ENCODE measurements at places on chromosomes 2 and 18.

DNA sequence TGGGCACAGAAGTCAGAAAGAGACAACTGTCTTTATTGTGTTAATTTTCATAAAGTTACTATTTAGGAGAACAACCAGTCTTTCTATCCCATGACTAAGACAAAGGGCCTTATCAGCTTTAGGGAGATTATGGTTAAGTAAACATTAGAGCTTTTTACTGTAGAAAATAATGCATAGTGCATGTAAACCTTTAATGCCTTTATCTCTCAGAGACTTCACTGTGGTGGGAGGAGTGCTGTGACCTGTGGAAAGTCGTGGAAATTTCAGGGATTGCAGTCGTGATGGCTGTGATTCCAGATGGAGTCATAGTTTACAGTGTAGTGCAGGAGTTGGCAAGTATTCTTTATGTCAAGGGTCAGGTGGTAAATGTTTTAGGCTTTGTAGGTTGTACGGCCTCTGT, 15.8 kb downstream of the ZNF236 start:
- peak; percentile 32 for DNase-seq

- DNase-seq: no peak
These were observed 456.2 kb downstream of the BCL11A start for GRCh38 chr2:60097298-60097697.

DNA sequence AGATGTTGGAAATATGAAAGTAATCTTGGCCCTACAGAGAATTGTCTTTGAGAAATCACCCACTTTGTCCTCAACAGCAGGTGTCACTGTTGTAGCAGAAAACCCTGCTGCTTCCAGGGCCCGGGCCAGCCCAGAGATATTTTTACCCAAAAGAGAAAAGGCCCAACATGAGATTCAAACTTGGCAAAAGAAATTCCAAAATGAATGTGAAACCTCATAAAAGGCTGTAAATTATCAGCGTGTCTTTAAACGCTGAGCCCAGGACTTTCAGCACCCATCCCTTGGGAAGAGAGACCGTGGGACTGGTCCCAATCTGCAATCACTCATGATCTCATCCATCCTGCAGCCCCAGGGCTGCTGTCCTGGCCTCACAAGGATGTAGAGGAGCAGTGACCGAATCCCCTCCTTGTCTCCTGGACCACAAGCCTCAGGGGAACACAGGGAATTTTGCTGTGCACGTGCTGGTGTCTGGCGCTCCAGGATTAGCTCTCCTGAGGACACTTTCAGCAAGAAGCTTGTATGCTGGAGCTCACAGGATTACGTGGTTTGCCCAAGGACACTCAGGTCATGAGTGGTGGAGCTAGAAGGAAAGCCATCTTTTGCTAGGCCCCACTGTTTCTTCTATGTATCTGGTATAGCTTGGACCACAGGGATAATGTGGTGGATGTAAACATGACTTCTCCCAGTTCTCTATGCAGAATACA, 202.1 kb downstream of the RNF144A start:
- peak; percentile 57 for DNase-seq

- DNase-seq: no peak
These were observed 1077.9 kb upstream of the PIK3C3 start for GRCh38 chr18:40877096-40877495.

- DNase-seq: no peak
These were observed 39.5 kb upstream of the ARL4C start for GRCh38 chr2:234536178-234536965.

DNA sequence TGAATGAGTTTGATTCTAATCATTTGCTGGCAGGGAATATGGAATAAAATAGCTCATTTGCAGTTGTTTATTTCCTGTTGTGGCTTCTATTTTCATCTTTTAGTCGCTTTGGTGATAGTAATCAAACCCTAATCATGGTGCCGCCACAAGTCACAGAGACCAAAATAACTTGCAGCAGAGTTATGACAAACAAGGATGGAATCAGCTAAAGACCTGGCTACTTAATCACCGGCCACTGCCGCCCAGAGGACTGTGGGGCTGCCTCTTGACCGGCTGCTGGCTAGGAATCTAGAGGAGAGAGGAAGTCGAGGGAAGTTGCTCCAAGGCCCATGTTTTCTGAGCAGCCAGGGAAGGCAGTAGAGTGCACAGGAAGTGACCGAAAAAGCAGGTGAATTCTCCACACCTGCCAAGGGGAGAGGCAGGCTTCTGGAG, 5.1 kb upstream of the SMAD7 start:
- DNase-seq: no peak

DNA sequence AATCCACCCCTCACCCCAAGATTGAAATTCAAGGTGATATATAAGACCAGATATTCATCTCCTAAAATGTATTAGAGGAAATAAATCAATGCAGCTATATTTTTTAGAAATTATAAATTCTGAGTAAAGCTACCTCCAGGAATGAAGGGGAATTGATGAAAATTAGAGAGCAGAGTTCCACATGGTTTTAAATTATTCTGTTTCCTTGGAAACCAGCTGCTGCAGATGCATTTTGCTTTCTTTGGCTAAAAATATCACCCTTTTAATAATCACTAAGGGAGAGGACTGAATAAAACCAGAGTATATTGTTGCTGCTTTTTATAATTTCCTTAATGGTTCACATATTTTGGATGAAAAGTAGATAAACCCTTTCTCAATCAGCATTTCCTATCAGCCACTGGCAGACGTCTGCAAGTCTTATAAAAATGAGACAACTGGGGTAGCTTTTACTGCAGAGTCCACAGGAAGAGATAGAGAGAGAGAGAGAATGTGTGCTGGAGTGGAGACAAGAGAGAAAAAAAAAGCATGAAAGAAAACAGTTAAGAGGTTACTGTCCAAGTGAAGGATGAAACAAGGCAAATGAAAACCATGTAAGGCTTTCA, 2.0 kb downstream of the CSRNP3 start:
- peak; percentile 10 for DNase-seq

- DNase-seq: no peak
These were observed 32.4 kb downstream of the NPC1 start for GRCh38 chr18:23553887-23554286.

- DNase-seq: peak; percentile 19
These were observed 57.5 kb downstream of the ZRANB3 start for GRCh38 chr2:135473567-135473966.

GRCh38 chr2:144524118-144525009, 4.4 kb upstream of the ZEB2 start:
- peak; percentile 51 for DNase-seq

DNA sequence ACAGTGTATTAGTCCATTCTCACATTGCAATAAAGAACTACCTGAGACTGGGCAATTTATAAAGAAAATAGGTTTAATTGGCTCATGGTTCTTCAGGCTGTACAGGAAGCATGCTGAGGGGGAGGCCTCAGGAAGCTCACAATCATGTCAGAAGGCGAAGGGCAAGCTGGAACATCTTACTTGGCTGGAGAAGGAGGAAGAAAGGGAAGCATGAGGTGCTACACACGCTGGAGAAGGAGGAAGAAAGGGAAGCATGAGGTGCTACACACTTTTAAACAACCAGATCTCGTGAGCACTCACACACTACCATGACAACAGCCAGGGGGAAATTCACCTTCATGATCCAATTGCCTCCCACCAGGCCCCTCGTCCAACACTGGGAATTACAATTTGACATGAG, 95.3 kb upstream of the FAM110C start:
- DNase-seq: no peak

GRCh38 chr2:167794554-167795255, 452.7 kb downstream of the STK39 start:
- DNase-seq: no peak

DNA sequence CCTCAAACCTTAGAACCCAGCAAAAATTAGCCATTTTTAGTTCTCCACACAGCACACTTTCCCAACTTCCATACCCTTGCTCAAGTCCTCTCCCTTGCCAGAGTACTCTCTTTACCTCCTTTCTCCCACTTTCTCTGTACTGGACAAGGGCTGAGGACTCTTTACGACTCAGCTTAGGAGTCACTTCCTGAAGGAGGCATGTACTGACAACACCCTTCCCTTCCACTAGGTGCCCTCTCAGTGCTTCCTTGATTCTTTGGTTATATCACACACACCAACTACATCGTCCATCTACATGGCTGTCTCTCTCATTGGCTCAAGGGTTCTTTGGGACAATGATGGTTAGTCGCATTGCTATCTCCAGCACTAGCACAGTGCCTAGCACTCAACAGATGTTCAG, 5.2 kb upstream of the C18orf63 start:
- peak; percentile 77 for DNase-seq

GRCh38 chr18:46899274-46899948, 17.9 kb downstream of the PIAS2 start:
- no peak for DNase-seq

DNA sequence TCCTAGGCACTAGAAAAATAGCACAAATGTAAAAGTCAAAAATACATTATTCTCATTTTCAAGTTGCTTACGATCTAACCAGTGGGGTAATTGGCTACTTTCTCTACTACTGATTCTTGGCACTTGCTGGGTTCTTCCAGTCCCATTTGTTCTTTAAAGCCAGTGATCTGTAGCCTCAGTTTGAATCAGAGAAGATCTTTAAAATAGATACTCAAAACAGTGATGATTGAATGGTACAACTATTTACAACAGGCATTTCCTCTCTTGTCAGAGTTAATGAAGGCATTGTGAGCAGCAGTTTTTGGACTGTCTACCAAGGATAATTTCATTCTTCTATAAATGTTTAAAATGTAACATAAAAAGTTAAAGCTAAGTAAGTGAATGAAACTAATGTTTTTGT, 128.3 kb upstream of the FSIP2 start:
- no peak for DNase-seq

DNA sequence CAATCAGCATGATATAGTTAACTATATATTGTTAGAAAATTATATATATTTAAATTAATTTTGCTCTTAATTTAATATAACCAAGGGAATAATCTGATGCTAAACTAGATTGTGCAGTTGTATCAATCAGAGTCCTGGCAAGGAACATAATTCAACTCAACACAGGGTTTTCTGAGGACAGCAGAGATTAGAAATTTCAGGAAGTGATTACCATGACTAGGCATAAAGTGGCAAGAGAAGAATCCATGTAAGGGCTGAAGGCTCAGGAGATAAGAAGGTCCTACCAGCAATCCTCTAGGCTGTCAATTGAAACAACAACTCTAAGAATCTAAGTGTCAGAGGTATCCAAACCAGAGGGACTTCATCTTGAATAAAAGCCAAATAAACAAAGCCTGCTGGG, 807.8 kb downstream of the DSC3 start:
- no peak for DNase-seq

All from SK-MEL-5 (cell line).